A673 (cell line): ENCODE measurements at places on chromosomes 7 and 10.

DNA sequence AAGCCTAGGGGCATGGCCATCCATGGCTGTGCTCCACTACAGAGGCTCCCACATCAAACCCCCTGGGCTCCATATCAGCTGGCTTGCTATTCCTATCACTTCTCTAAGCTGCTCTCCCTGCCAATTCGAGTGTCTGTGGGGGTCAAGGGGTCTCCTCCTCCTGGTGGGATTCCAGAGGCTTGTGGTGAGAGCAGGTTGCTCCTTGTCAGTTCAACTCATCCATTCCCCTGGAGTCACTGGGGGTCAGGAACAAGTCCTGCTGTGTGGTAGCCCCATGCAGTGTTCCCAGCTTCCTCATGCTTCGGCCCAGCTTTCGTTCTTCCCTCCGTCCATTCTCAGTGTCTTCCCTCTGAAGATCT, 86.6 kb upstream of the UNC5B start:
- DNase-seq: no peak

DNA sequence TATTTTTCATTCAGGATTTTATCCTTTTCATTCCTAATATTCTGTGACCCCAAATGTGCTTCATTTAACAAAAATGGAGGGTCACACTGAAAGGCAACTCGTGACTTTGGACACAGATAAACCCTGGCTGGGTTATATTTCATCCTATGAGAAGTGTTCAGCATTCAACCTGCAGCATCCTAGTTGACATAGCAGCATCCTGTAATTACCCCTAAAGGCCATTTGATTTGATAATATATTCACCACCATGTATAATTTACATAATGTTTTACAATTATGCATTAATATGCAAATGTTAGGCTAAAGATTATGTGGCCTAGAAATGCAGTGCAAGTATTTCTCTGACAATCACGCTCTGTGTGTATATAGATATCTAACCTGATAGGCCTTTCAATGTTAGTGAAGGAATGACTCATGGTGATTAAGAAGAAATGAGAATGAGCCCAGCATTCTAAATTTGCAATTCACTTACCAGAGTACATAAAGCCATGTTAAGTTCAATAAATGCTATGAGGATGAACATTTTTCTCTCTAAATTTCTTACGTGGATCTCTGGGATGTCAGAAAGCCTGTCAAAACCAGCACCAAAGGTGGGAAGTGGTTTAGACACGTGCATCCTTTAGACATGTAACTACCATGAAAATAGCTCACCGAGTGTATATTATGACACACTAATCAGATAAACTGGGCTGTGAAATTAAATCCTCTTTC, 337.7 kb upstream of the AOAH start:
- no peak for DNase-seq

- DNase-seq: no peak
Observed at GRCh38 chr10:97000487-97001182, 168.5 kb downstream of the LCOR start.

GRCh38 chr10:119686465-119687191, 35.4 kb downstream of the BAG3 start:
- peak; percentile 88 for DNase-seq

- DNase-seq: no peak
Observed at GRCh38 chr7:50455658-50456057, 5.5 kb upstream of the FIGNL1 start.

DNA sequence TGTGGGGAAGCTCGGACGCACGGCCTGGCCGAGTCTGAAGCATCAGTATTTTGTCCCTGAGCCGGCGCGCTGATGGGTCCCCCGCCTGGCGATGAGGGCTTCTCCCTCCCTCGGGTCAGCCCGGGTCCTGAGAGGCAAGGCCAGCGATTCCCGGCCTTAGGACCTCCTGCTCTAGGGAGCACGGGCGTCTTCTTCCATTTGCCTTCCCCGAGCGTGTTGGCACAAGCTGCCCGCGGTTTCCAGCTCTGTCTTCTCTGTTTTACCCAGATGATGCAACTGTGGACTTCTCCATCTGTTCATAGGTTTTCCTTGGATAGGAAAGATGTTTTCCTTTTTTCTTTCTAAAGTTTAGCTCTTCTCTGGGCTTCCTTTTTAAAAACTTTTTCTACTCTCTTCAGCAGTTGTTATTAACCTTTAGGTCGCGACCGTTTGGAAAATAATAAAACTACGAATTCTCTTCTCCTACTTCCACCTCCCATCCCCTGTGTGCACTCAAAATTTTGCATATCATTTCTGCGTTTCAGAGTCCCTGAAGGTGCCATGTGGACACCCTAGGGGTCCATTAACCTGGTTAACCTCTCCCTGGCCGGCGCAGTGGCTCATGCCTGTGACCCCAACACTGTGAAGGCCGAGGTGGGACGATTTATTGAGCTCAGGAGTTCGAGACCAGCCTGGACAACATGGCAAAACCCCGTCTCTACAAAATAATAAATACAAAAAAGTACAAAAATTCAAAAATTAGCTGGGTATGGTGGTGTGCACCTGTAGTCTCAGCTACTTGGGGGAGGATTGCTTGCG, 1.4 kb upstream of the SLC25A28 start:
- DNase-seq: no peak

- no peak for DNase-seq
Observed at GRCh38 chr7:47893721-47894365, 54.4 kb downstream of the PKD1L1 start.

DNA sequence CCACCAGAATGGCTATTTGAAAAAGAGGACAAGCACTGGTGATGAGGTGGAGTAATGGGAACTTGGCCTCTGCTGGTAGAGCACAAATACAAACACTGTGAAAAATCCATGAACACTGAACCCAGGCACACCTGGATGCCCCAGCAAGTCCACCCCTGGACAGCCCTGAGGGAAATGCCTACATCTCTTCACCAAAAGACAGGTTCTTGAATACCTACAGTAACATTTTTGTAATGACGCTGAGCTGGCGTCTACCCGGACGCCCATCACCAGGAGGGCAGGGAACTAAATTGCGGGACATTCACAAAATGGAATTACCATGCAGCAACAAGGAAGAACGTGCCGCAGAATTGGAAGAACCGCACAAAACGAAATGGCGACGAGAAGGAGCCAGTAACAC, 70.5 kb downstream of the GNA12 start:
- DNase-seq: no peak

DNA sequence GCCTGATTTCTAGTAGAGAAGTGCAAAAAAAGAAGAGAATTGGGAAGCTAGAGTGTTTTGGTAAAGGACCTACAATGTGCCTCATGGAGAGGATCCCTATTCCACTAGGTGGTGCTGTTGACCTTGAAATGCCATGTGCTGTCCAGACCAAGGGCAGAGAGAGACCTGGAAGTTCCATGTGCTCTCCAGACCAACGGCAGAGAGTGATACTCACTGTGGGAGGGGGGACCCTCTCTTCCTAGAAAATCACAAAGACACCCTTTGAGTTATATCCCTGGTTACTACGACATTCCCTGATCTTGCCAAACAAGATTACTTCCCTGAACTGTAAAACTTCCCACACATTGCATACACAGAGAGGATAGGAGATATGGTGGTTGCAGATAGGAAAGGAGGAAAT, 212.7 kb upstream of the ZNF804B start:
- peak; percentile 60 for DNase-seq

- DNase-seq: no peak
Observed at GRCh38 chr10:75646218-75646915, 214.9 kb downstream of the LRMDA start.
